Karpas-422 (cell line): ENCODE measurements at places on chromosomes 2 and 18. TPM values are rescaled to one million over a fixed set of nuclear protein-coding genes. Genes with fewer than 3 reads are reported as not detected.
A peak's percentile ranks its signal among the peaks of the same experiment; 100 is the strongest.

DNA sequence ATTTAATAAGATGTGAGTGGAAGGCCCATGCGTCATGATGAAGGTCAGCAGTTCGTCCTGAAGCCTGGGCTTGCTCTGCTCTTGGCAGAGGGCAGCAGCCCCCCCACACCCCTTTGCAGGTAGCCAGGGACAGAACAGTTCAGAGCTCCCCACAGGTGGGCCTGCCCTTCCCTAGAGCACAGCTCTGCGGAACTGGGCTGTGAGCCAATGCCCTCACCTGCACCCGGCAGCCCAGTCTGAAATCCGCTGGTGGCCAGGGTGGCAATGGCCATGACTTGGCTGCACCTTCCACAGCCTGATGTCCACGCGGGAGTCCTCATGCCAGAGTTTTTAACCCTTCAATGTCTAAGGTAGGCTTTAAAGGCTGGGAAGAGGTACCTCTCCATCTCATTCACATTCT lies 136.7 kb downstream of the ACKR3 start:
- H3K4me1 ChIP-seq: no peaks in the 10 kb centered on the region
- no peak for DNase-seq
- H3K27me3 ChIP-seq: no peaks in the 10 kb centered on the region
- no peak overlapping the region for H3K4me3 ChIP-seq

GRCh38 chr18:63249771-63250170 lies 69.8 kb downstream of the BCL2 start:
- no peaks in the 10 kb centered on the region for H3K27me3 ChIP-seq
- no peaks in the 10 kb centered on the region for H3K4me1 ChIP-seq
- no peak overlapping the region for H3K4me3 ChIP-seq

GRCh38 chr2:48699348-48699930 lies 56.1 kb downstream of the LHCGR start:
- H3K4me3 ChIP-seq: no peak overlapping the region
- H3K27ac ChIP-seq: no peak overlapping the region
- H3K36me3 ChIP-seq: no peaks in the 10 kb centered on the region
- H3K27me3 ChIP-seq: no peaks in the 10 kb centered on the region

- peaks cover 5% of the 10 kb centered on the region; the same call in 1 of the 2 replicates for H3K36me3 ChIP-seq
- DNase-seq: no peak
- H3K4me1 ChIP-seq: no peaks in the 10 kb centered on the region
Observed at GRCh38 chr2:27390822-27391679, 10.5 kb upstream of the ZNF513 start.

GRCh38 chr2:227462462-227462951 lies 9.4 kb upstream of the AGFG1 start:
- no peaks in the 10 kb centered on the region for H3K27me3 ChIP-seq
- no peaks in the 10 kb centered on the region for H3K36me3 ChIP-seq
- peaks cover 30% of the 10 kb centered on the region for H3K4me1 ChIP-seq
- no peak overlapping the region for H3K4me3 ChIP-seq
- no peak overlapping the region for H3K27ac ChIP-seq
- peak; percentile 31 for DNase-seq

DNA sequence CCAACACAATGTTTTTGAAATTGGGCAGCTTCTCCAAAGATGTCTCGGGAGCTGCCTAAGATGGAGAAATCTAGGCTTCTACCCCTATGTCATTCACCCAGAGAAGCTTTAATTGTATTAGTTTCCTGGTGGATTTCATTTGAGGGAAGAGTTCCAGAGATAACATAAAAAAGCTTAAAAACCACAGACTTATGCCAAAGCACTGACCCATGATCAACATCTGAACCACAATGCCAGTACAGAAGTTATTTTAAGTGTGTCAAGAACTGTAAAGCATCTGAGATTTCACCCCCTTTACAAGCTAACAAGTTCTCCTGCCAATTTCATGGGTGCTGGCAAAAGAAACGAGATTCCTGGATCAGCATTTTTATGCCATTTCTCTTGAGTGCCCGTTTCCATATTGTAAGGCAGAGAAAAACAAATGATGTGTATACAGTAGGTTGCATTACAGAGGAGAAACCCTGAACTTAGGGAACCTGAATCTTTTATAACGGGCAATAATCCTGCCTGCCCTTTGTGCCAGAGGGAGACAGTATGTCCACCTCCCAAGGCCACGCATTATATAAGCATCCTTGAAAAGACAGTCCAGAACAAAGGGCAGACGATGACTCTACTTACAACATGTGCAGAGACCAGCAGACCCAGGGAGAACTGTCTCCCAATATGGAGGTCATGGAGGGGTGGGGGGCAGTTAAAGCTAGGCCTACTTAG lies 44.1 kb downstream of the MREG start:
- no peaks in the 10 kb centered on the region for H3K36me3 ChIP-seq
- H3K4me1 ChIP-seq: no peaks in the 10 kb centered on the region
- peaks cover 2% of the 10 kb centered on the region; the same call in 1 of the 2 replicates for H3K27me3 ChIP-seq
- DNase-seq: no peak

DNA sequence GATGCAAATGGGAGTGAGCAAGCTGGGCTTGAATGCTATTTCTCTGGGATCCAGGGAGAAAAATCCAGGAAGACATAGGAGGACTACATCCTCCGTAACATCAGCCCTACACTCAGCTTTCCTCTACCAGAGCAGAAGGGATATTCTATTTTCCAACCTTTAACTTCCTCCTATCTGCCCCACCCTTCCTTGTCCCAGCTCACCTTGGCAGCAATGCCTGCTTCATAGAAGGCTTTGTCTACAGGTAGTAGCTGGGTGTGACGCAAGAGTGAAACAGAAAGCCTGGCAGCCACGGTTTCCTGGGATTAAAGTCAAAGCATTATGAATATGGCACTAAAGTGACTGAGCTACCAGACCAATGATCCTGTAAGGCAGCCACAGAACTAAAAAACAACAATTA lies 3.9 kb downstream of the KRTCAP3 start:
- no peak for DNase-seq
- no peak overlapping the region for H3K4me3 ChIP-seq
- peaks cover 3% of the 10 kb centered on the region; the same call in 1 of the 2 replicates for H3K36me3 ChIP-seq
- no peaks in the 10 kb centered on the region for H3K27me3 ChIP-seq
- no peak overlapping the region for H3K27ac ChIP-seq

Gene METAP1D
- 4.9 and 20.7 TPM in 2 replicates for total RNA-seq

- no peak overlapping the region for H3K27ac ChIP-seq
- H3K36me3 ChIP-seq: no peaks in the 10 kb centered on the region
- DNase-seq: peak; percentile 73
- peaks cover 12% of the 10 kb centered on the region for H3K4me1 ChIP-seq
Observed at GRCh38 chr18:13464432-13465123, 246.0 kb downstream of the LDLRAD4 start.

GRCh38 chr2:19496646-19497045 lies 138.2 kb upstream of the OSR1 start:
- H3K36me3 ChIP-seq: no peaks in the 10 kb centered on the region
- no peak overlapping the region for H3K4me3 ChIP-seq
- no peaks in the 10 kb centered on the region for H3K4me1 ChIP-seq
- no peak overlapping the region for H3K27ac ChIP-seq
- DNase-seq: no peak

DNA sequence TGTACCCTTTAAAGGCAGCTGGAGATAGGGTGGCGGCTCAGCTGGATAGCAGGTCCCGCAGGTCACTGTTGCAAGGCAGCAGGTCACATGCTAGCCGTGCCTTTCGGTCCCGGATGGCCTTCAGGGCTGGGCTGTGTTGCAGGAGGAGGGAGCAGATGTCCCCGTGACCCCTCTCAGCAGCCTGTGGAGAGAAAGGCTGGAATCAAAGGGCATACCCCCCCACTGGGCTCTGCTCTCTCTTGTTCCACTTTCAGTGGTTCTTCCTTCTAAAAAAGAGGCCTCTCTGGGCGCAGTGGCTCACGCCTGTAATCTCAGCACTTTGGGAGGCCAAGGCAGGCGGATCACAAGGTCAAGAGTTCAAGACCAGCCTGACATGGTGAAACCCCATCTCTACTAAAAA lies 4.4 kb upstream of the ANKRD23 start:
- no peak overlapping the region for H3K27ac ChIP-seq
- no peaks in the 10 kb centered on the region for H3K27me3 ChIP-seq
- peaks cover 4% of the 10 kb centered on the region; the same call in 1 of the 2 replicates for H3K4me1 ChIP-seq
- peaks cover 7% of the 10 kb centered on the region for H3K36me3 ChIP-seq
- no peak for DNase-seq
- H3K4me3 ChIP-seq: no peak overlapping the region

GRCh38 chr2:27782701-27783100 lies 11.2 kb downstream of the MRPL33 start:
- no peak for DNase-seq
- peaks cover 11% of the 10 kb centered on the region; the same call in 1 of the 2 replicates for H3K36me3 ChIP-seq
- H3K4me1 ChIP-seq: no peaks in the 10 kb centered on the region
- no peak overlapping the region for H3K4me3 ChIP-seq
- no peak overlapping the region for H3K27ac ChIP-seq

DNA sequence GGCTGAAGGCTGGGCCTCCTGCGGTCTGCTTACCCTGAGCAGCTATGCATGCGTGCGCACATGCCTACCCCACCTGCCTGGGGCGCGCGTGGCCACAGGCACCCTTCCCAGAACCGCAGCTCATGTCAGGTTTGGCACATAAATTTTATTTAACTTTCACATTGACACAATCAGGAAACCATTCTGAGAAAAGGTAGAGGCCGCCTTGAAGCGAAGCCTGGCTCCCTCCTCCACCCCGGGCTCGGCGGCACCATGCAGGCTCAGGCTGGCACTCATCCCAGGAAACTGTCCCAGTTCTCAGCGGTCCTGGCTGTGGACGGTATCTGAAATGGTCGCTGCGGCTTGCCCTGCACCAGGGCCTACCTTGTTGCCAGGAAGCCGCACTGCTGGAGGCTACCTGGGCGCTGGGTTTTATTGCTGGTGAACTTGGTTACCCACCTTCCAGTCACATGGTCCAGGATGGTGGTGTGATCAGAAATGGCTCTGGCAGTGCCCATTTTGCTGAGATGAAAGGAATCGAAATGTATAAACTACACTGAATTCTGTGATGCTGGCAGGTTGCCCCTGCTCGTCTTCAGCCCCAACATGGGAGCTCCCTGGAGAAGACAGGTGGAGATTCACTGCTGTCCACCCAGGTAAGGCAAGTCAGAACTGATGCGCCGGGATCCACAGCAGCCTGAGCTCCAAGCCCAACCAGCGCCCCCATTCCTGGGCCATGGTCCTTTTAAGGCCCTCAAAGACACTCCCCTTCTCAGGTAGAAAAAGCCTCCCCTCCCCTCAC lies 25.5 kb downstream of the CHST10 start:
- no peaks in the 10 kb centered on the region for H3K36me3 ChIP-seq
- H3K4me3 ChIP-seq: no peak overlapping the region
- H3K27ac ChIP-seq: no peak overlapping the region
- no peaks in the 10 kb centered on the region for H3K27me3 ChIP-seq
- H3K4me1 ChIP-seq: peaks cover 30% of the 10 kb centered on the region

DNA sequence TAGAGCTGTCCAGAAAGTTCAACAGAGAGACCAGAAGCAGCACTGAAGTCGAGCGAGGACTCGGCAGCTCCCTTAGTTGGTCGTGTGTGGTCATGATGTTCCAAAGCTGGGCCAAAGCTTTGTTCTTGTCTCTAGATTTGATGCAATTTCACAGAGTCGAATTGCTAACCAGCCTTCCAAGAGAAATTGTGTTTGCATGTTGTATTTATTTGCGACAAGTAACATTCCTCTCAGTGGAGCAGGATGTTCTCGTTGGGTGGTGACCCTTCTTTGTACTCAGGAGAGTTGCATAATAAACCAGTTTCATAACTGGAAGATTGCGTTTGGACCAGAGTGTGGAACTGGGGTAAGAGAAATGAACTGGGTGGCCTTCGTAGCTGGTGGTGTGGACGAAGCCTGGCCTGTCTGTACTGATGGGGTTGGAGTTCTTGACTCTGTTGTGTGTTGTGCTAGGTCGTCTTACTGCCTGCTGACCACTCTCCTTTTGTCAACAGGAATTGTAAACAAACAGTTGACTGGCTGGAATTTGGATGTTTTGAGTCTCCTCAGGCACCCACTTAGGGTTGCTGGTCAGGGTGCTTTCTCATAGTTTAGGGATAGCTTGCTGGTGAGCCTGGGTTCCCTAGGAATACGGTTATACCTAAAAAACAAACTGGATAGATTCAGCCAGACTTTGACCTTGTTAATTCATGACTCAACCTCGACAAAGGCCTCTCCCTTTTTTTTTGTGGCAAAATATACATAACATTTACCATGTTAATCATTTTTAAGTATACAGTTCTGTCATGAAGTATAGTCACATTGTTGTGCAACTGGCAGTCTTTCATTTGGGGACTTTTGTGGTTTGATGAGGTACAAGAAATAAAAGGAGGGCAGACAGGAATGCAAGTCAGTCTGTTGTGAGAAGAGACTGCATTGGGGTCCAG lies 28.9 kb upstream of the TOGARAM2 start:
- no peaks in the 10 kb centered on the region for H3K27me3 ChIP-seq
- H3K4me3 ChIP-seq: no peak overlapping the region
- peaks cover 18% of the 10 kb centered on the region for H3K4me1 ChIP-seq
- H3K27ac ChIP-seq: no peak overlapping the region

Gene ANKRD30BL
- total RNA-seq: not detected in 2 replicates

GRCh38 chr2:114472246-114472645 lies 29.8 kb downstream of the DPP10 start:
- no peaks in the 10 kb centered on the region for H3K27me3 ChIP-seq
- no peak for DNase-seq
- no peaks in the 10 kb centered on the region for H3K4me1 ChIP-seq
- H3K4me3 ChIP-seq: no peak overlapping the region
- H3K36me3 ChIP-seq: no peaks in the 10 kb centered on the region

GRCh38 chr18:73246763-73247162 lies 379.0 kb upstream of the NETO1 start:
- no peak overlapping the region for H3K27ac ChIP-seq
- no peaks in the 10 kb centered on the region for H3K4me1 ChIP-seq
- no peaks in the 10 kb centered on the region; the same call in 1 of the 2 replicates for H3K36me3 ChIP-seq
- H3K27me3 ChIP-seq: no peaks in the 10 kb centered on the region

DNA sequence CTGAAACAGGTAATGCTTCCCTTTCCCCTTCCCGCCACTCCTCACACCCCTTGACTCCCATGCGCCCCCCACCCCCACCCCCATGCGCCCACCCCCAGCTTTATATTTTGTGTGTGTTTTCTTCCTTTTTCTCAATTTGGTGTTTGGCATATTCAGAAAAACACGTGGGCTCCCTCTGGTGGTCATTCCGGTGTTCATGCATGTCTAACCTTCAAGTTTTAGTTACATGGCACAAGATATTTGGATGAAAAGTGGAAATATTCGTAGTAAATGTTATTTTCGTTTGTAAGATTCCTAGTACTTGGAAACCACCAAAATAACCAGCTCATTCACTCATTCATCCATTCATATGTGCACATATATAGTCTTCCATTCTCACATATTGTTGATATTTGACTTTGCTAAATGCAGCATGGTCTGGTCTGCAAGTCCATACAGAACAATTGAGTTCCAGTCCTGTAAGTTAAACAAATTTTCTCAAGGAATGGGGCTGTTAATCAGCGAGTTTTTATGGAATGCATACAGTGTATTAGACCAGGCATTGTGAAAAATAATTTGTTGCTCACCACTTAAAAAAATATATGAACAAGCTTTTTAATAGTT lies 143.6 kb upstream of the MAP3K20 start:
- no peaks in the 10 kb centered on the region for H3K36me3 ChIP-seq
- no peak overlapping the region for H3K27ac ChIP-seq
- no peaks in the 10 kb centered on the region for H3K27me3 ChIP-seq
- DNase-seq: peak; percentile 83

Gene GALR1
- not detected in 2 replicates for total RNA-seq

Gene ACADL
- total RNA-seq: not detected in 2 replicates
